Transverse colon (tissue), 4 donors: ENCODE measurements at places on chromosomes 11 and 22. TPM values are rescaled to one million over a fixed set of nuclear protein-coding genes. Genes with fewer than 3 reads are reported as not detected.

MMP12 gene
- total RNA-seq, result 4.9 TPM

- no peak overlapping the region for H3K27ac ChIP-seq
- H3K4me3 ChIP-seq, result no peak overlapping the region
- H3K4me1 ChIP-seq, result no peaks in the 10 kb centered on the region
- no peaks in the 10 kb centered on the region for H3K36me3 ChIP-seq
Measured at GRCh38 chr11:91698845-91699244, 525.8 kb upstream of the FAT3 start.

GRCh38 chr22:46631113-46631512, 10.9 kb downstream of the GRAMD4 start:
- H3K27ac ChIP-seq, result no peak overlapping the region
- peaks cover 4% of the 10 kb centered on the region for H3K36me3 ChIP-seq
- DNase-seq, result no peak
- H3K27me3 ChIP-seq, result no peaks in the 10 kb centered on the region

GRCh38 chr22:36344106-36344827, 43.5 kb downstream of the MYH9 start:
- no peak overlapping the region for H3K4me3 ChIP-seq
- H3K27ac ChIP-seq, result peak overlapping the region; percentile 92
- H3K27me3 ChIP-seq, result no peaks in the 10 kb centered on the region
- peaks cover 88% of the 10 kb centered on the region for H3K4me1 ChIP-seq
- H3K36me3 ChIP-seq, result peaks cover 31% of the 10 kb centered on the region

CRYBB3 gene
- 1.2 TPM for total RNA-seq

LRRC55 gene
- total RNA-seq, result not detected

SYNGR1 gene
- 8.2 TPM for total RNA-seq

TCF20 gene
- total RNA-seq, result 43.4 TPM

GRCh38 chr11:119691020-119691666, 37.9 kb downstream of the NECTIN1 start:
- H3K36me3 ChIP-seq, result no peaks in the 10 kb centered on the region
- H3K4me3 ChIP-seq, result no peak overlapping the region
- H3K4me1 ChIP-seq, result peaks cover 10% of the 10 kb centered on the region

DNA sequence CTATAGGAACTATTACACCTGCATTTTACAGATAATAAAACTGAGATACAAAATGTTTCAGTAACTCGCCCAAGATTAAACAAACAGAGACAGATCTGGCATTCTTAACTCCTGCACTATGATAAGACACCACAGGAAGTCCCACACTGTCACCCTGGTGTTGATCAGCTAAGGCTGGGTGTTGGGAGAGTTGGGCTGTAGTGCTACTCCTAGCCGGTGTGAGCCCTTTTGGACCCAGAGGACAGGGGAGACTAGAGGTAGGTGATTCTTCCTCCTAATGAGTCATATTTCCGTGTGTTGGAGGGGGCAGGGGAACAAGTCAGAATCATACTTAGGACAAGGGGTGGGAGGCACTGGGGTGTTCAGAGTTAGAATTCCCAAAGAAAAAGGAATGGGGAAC, 353.2 kb upstream of the TENM4 start:
- no peaks in the 10 kb centered on the region for H3K4me1 ChIP-seq
- H3K4me3 ChIP-seq, result no peak overlapping the region
- H3K27me3 ChIP-seq, result no peaks in the 10 kb centered on the region

PRMT3 gene
- 6.7 TPM for total RNA-seq

HEPHL1 gene
- not detected for total RNA-seq

PLA2G3 gene
- not detected for total RNA-seq

GRCh38 chr11:107453594-107454286, 3.9 kb downstream of the CWF19L2 start:
- H3K4me1 ChIP-seq, result peaks cover 9% of the 10 kb centered on the region
- peaks cover 28% of the 10 kb centered on the region for H3K36me3 ChIP-seq
- H3K27ac ChIP-seq, result no peak overlapping the region

GRCh38 chr11:90434858-90435257, 212.0 kb upstream of the CHORDC1 start:
- DNase-seq, result no peak
- H3K27ac ChIP-seq, result no peak overlapping the region
- H3K27me3 ChIP-seq, result no peaks in the 10 kb centered on the region

- no peak for DNase-seq
- peak overlapping the region; percentile 86 for H3K27ac ChIP-seq
- H3K36me3 ChIP-seq, result no peaks in the 10 kb centered on the region
- H3K4me3 ChIP-seq, result no peak overlapping the region
- H3K27me3 ChIP-seq, result no peaks in the 10 kb centered on the region
- H3K4me1 ChIP-seq, result peaks cover 97% of the 10 kb centered on the region
Measured at GRCh38 chr22:30312053-30312452, 14.7 kb downstream of the TBC1D10A start.

GRCh38 chr11:85682330-85683305, 3.4 kb downstream of the CCDC89 start:
- H3K36me3 ChIP-seq, result no peaks in the 10 kb centered on the region
- peak; percentile 55 for DNase-seq
- H3K4me1 ChIP-seq, result peaks cover 29% of the 10 kb centered on the region
- peak overlapping the region; percentile 57 for H3K4me3 ChIP-seq

DNA sequence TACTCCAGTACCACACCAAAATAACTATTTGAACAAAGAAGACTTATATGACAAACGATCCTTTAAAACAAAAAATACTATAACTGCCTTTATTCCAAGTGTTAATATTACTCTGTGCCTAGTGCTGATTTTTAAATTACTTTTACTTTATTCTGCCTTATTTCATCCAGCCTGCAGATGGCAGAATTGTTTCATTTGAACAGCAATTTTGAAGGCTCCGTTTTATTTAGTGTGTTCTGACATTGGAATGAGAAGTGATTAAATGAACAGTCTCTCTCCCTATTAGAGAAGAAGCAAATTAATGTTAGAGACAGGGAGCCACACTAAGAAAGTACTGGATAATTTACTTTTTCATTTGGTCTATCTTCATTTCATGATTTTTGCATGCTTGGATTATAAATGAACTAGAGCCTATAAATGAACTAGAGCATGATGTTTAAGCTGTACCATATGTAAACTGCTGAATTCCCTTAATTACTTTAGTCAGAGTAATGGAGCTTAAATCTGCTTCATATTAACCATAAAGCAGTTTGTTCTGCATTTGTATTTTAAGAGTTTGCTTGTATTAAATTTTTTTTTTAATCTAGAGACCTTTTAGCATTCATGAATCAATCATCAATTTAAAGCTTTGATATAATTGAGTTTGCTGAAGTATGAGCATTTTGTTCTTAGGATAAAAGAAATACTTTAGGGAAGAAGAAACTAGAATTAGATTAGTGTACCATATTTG, 9.8 kb downstream of the PDHX start:
- no peak for DNase-seq
- H3K4me1 ChIP-seq, result peaks cover 3% of the 10 kb centered on the region
- H3K27me3 ChIP-seq, result no peaks in the 10 kb centered on the region
- H3K36me3 ChIP-seq, result no peaks in the 10 kb centered on the region

LRRC32 gene
- total RNA-seq, result 8.6 TPM

GRCh38 chr11:93193731-93194130, 4.1 kb downstream of the SLC36A4 start:
- H3K27me3 ChIP-seq, result no peaks in the 10 kb centered on the region
- H3K4me1 ChIP-seq, result no peaks in the 10 kb centered on the region
- H3K36me3 ChIP-seq, result no peaks in the 10 kb centered on the region
- H3K27ac ChIP-seq, result no peak overlapping the region
- no peak for DNase-seq

RAG2 gene
- not detected for total RNA-seq

OR56B1 gene
- total RNA-seq, result not detected

DNA sequence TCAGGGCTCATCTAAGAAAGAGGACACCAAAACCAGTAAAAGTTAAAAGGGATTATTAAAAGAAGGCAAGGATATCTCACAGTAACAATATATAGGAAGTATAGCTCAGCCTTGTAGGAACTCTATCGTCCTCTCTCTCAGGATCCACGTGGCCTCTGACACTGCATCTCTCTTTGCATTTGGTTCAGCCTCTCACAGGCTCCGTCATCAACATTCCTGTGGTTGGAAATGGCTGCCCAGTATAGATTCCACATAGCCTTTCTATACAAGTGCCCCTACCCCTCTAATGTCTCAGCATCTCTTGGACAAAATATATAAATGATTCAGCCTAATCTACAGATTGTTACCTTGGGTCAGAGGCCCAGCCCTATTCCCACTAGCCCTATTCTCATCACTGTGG, 101.3 kb upstream of the DBX1 start:
- no peaks in the 10 kb centered on the region for H3K4me1 ChIP-seq
- no peak overlapping the region for H3K27ac ChIP-seq
- H3K27me3 ChIP-seq, result no peaks in the 10 kb centered on the region
- H3K36me3 ChIP-seq, result no peaks in the 10 kb centered on the region

DNA sequence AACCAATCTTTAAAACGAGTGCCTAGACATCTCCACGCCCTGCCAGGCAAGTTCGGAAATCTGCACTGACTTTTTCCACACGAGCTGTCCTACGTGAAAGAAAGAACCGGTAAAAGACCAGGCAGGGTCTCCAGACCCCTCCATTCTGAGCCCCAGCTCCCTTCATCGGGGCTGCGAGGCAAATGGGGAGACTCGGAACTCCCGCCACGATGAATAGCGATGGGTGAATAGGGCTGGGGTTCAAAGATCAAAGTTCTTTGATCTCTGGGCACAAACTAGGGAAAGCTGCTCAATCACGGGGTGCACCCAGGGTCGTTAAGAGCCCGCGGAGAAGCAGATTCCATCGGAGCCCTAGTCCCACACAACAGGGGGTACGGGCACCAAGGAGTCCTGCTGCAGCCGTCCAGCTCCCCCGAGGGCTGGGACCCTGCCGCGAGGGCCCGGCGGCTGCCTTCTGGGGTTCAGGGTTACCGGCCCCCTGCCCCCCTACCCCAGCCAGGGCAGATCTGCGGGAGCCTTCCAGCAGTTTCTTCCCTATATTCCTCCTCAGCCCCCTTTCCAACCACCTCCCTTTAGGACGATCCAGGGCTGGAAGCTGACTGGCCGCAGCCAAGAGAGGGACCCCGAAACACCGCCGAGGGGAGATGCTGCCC, 1.1 kb downstream of the LRP4 start:
- DNase-seq, result peak; percentile 14
- H3K27me3 ChIP-seq, result peaks cover 12% of the 10 kb centered on the region
- H3K4me1 ChIP-seq, result peaks cover 7% of the 10 kb centered on the region
- peak overlapping the region; percentile 73 for H3K4me3 ChIP-seq
- peak overlapping the region; percentile 74 for H3K27ac ChIP-seq
- H3K36me3 ChIP-seq, result no peaks in the 10 kb centered on the region

DNA sequence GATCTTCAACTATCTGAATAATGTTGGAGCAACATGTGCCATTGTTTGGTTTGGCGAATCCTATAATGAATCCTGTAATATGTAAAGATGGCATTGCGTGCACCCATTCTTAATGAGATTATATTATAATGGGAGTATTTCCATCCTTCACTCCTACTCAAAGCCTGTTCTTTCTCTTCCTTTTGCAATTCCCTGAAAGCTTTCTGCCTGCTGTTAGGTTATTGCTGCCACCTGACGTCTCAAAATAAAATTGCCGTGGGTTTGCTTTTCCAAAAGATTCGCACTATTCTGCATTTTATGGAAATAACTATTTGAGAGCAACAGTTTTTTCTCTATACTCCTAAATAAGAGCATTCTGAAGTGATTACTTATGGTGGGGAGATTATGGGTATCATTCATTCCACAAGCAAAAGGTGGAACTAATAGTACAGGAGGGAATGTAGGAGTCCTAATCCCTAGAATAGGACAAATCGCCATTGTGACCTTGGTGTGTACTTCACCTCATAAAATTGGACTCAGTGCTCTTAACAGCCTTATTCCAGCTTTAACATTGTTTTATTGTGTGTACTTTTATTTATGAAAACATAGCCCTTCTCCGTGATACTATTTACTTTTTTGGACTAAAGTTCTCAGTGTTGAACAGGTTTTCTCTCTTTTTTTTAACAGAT, 69.6 kb upstream of the ALKBH3 start:
- no peaks in the 10 kb centered on the region for H3K36me3 ChIP-seq
- no peaks in the 10 kb centered on the region for H3K27me3 ChIP-seq

TESMIN gene
- 1.00 TPM for total RNA-seq

- peaks cover 8% of the 10 kb centered on the region for H3K36me3 ChIP-seq
- H3K27me3 ChIP-seq, result no peaks in the 10 kb centered on the region
- H3K4me1 ChIP-seq, result peaks cover 28% of the 10 kb centered on the region
Measured at GRCh38 chr11:65112546-65113360, 1.1 kb downstream of the TM7SF2 start.

DNA sequence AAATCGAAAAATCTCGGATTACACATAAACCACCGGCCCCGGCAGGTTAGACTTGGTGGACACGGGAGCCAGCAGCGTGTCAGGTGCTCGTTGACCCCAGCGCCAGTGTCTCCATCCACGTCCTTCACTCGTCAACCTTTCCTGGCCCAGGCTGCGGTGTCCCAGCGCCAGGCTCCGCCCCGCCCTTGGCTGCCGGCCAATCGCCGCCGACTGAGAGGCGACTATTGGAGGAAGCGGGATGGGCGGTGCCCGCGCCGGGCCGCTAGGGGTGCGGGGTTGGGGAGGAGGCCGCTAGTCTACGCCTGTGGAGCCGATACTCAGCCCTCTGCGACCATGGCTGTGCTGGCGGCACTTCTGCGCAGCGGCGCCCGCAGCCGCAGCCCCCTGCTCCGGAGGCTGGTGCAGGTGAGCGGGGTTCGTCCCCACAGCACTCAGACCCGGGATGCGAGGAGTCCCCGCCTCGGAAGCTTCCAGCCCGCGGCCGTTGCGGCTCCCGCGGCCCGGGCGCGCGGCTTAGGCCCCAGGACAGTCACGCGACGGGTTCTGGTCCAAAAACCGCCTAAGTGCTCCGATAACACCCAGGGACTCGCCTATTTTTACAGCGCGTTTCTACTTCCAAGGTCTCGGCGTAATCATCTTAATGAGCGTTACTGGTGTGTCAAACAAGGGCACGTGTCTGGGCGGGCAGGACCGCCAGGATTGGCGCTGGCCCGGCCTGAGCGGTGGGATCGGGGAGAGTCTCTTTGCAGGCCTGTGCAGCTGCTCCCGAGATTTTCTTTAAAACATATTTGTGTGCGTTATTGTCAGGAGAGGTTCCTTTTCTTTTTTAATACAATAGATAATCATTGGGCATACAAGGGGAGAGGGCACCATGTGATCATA, at the start of gene ACAT1:
TSS of gene ACAT1 (plus strand) at position 294 of the 882 bp plus-strand sequence. CDS start at position 334, 40 bp downstream.
- no peaks in the 10 kb centered on the region for H3K27me3 ChIP-seq
- peaks cover 32% of the 10 kb centered on the region for H3K4me1 ChIP-seq

- H3K4me3 ChIP-seq, result no peak overlapping the region
- H3K27me3 ChIP-seq, result no peaks in the 10 kb centered on the region
- no peaks in the 10 kb centered on the region for H3K4me1 ChIP-seq
- no peaks in the 10 kb centered on the region for H3K36me3 ChIP-seq
Measured at GRCh38 chr11:92941676-92942571, 27.5 kb upstream of the MTNR1B start.

GRCh38 chr11:122811721-122812120, 26.6 kb upstream of the CRTAM start:
- H3K27ac ChIP-seq, result no peak overlapping the region
- H3K4me1 ChIP-seq, result peaks cover under 1% of the 10 kb centered on the region
- no peak for DNase-seq
- H3K36me3 ChIP-seq, result no peaks in the 10 kb centered on the region

DNA sequence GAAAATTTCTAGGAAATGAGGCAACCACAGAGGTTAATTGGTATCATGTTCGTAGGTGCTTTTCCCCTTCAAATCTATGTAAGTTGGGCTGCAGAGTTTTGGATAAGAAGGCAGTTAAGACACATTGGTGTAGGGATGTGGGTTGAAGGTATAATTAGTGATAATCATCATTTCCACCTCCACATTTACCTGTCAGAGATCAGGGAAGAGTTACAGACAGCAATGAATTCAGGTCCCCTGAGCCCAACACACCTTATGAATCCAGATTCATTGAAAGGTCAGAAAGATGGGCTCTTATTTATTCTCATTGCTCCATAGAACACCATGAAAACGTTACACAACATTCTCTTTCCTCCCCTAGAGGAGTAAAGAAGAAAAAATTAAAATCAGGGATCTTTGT, 308.7 kb downstream of the C11orf87 start:
- H3K27me3 ChIP-seq, result no peaks in the 10 kb centered on the region
- H3K4me3 ChIP-seq, result no peak overlapping the region
- H3K36me3 ChIP-seq, result no peaks in the 10 kb centered on the region
- DNase-seq, result no peak
